Cardiac fibroblast (primary cell): ENCODE measurements at places on chromosomes 2 and 18.

GRCh38 chr2:161136696-161137324, 23.4 kb upstream of the TANK start:
- peak; percentile 75 for DNase-seq

GRCh38 chr18:48139431-48140347, 209.2 kb upstream of the SMAD2 start:
- no peak for DNase-seq

DNA sequence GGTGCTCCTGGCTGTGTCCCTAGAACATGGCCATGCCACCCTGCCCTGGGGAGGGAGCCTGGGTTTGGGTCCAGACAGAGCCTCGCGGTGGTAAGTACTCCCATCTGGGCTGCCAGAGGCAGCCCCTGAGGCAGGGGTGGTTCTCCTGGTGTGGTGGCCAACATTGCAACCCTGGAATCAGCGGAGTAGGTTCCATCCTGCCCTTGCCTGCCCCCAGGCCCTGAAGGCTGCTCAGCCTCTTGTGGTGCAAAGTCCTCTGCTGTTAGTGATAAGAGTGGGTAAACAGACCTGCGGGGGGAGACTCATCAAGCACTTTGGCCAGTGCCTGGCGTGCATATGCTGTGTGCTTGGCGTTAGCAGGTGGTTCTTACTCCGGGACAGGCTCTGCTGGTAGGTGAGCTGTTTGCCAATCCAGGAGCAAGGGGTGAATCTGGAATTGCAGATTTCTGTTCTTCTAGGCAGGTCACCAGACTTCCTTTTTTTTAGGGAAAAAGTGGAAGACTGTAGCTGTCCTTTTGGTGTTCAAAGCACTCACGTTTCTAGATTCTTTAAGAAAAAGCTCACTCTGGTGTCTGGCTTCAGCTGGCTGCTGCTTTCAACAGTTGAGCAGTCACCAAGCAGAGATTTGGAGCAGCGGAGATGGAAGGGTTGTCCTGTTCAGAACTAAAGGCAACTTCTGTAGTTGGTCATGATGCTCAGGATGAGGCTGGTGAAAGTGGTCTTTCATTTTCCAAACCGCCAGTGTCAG, 3.2 kb downstream of the CNNM3 start:
- no peak for DNase-seq

DNA sequence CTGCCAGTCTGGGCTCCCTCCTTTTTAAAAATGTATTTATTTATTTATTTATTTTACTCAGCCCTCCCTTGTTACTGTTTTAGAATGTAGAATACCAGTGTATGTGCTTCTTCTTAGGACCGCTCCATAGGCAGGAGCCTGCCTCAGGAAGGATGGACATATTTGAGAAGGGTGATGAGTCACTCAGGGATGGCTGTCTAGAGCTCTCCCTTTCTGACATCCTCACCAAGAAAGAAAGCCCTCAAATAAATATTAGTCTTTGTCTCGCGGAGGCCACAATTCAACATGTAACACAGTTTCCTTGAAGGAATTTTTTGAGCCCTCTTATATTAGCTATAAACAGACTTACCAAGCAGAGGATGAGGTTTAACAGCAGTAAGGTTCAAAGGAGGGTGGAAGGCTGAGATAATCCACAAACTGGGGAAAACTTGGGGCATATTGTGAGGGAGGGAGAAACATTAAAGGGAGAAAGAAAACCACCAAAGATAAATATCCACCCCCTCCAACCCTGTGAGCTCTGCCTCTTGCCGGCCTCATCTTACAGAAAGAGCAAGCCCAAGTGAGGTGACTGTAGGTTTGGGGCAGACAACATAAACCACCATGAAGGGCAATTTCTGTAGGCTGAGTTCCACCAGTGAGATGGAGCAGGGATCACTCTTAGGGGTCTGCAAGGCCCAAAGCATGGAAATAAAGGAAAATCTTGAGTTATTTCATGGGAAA, 163.4 kb downstream of the LRRTM1 start:
- DNase-seq, result no peak

GRCh38 chr2:50535971-50536759, 495.8 kb downstream of the NRXN1 start:
- peak; percentile 14 for DNase-seq

GRCh38 chr18:63098018-63098981, 221.3 kb downstream of the BCL2 start:
- no peak for DNase-seq

GRCh38 chr18:7545734-7546133, 21.4 kb upstream of the PTPRM start:
- peak; percentile 82 for DNase-seq

GRCh38 chr2:100283724-100284501, 38.4 kb downstream of the LONRF2 start:
- no peak for DNase-seq

- no peak for DNase-seq
These were observed 7.8 kb downstream of the COLEC11 start for GRCh38 chr2:3602553-3603339.
